A673 (cell line): ENCODE measurements at places on chromosomes 2 and 18.
A peak's percentile ranks its signal among the peaks of the same experiment; 100 is the strongest.

DNA sequence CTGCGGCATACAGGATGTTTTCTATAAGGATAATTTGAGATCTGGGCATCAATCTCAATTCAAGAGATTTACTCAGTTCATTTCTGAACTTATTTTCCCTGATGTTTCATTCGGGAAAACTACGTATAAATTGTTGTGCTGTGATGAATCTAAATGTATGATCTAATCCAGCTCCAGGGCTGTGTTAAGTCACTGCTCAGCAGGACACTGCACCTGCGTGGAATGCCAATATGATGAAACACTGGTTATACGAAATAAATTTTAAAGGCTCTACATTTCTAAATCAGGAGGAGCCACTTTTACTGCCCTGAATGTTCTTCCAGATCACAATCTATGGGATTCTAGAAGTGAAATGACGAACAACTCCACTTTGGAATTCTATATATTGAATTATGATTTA lies 259.0 kb downstream of the HNMT start:
- no peaks in the 10 kb centered on the region for H3K36me3 ChIP-seq
- no peak overlapping the region for H3K27ac ChIP-seq
- H3K4me3 ChIP-seq: no peak overlapping the region

DNA sequence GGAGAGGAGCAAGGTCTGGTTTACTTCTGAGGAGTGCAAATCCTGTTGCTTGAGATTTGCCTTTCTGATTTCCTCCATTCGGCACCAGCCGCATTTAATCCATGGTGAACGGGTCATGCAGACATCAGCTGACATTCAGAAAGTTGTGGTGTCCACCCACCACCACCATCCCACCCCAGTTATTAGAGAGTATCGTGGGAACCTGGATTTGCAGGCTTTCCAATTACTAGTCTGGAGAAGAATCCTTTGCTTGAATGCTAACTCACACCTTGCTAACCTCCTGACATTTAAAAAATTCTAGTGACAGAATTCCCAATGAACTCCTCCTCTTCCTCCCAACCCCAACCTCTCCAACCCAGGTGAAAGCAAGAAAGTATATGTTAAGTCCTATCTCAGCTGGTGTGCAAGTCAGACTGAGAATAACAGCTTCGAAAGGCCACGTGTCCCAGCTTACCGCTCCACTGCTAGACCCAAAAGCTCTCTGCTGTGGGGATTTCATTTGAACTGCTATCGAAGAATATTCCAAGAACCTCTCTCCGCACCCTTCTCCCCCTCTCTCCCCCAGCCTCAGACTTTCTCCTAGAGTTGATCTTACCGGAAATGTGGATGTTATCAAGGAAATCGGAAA lies 17.7 kb downstream of the BCL11A start:
- no peaks in the 10 kb centered on the region for H3K36me3 ChIP-seq
- H3K27ac ChIP-seq: no peak overlapping the region
- peaks cover 5% of the 10 kb centered on the region for H3K4me1 ChIP-seq
- H3K4me3 ChIP-seq: no peak overlapping the region

- peaks cover 9% of the 10 kb centered on the region for H3K27me3 ChIP-seq
- H3K4me3 ChIP-seq: no peak overlapping the region
- peak; percentile 19 for DNase-seq
- no peaks in the 10 kb centered on the region for H3K36me3 ChIP-seq
- peaks cover 3% of the 10 kb centered on the region for H3K4me1 ChIP-seq
These were observed 65.9 kb upstream of the SH3RF3 start for GRCh38 chr2:109062859-109063700.

GRCh38 chr2:68155618-68156017 lies 2.1 kb upstream of the PNO1 start:
- no peak for DNase-seq
- H3K27me3 ChIP-seq: no peaks in the 10 kb centered on the region
- H3K27ac ChIP-seq: no peak overlapping the region
- peaks cover 23% of the 10 kb centered on the region for H3K4me1 ChIP-seq
- peaks cover 6% of the 10 kb centered on the region for H3K36me3 ChIP-seq
- no peak overlapping the region for H3K4me3 ChIP-seq

GRCh38 chr2:239727182-239727775 lies 297.9 kb downstream of the NDUFA10 start:
- no peak overlapping the region for H3K27ac ChIP-seq
- H3K36me3 ChIP-seq: no peaks in the 10 kb centered on the region
- peaks cover 8% of the 10 kb centered on the region for H3K27me3 ChIP-seq
- H3K4me3 ChIP-seq: no peak overlapping the region

GRCh38 chr2:191500884-191501560 lies 176.9 kb upstream of the NABP1 start:
- DNase-seq: no peak
- no peaks in the 10 kb centered on the region for H3K27me3 ChIP-seq
- peaks cover 11% of the 10 kb centered on the region for H3K4me1 ChIP-seq
- H3K36me3 ChIP-seq: no peaks in the 10 kb centered on the region
